ENCODE measurements at places on chromosomes 7 and 10. TPM values are rescaled to one million over a fixed set of nuclear protein-coding genes. Genes with fewer than 3 reads are reported as not detected.
A peak's percentile ranks its signal among the peaks of the same experiment; 100 is the strongest.

Gene ITPRID1
- 5.4 TPM for total RNA-seq

DNA sequence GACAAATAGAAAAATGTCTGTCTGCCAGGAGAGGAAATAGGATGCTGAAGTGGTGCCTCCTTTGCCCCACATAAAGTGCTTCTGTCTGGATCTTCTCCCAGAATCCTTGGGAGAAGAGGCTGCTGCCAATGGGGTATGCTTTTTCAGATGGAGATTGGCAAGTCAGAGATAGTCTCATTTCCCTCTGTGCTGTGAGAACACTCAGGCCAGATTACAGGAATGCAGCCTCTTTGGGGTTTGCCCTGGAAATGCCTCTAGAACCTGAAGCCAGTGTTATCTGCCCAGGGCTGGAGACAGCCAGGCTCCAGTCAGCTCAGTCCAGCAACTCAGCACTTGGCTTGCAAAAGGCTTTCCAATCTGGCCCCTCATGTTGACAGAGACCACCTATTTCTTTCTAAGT, 119.1 kb upstream of the PHYHIPL start:
- DNase-seq = no peak

DNA sequence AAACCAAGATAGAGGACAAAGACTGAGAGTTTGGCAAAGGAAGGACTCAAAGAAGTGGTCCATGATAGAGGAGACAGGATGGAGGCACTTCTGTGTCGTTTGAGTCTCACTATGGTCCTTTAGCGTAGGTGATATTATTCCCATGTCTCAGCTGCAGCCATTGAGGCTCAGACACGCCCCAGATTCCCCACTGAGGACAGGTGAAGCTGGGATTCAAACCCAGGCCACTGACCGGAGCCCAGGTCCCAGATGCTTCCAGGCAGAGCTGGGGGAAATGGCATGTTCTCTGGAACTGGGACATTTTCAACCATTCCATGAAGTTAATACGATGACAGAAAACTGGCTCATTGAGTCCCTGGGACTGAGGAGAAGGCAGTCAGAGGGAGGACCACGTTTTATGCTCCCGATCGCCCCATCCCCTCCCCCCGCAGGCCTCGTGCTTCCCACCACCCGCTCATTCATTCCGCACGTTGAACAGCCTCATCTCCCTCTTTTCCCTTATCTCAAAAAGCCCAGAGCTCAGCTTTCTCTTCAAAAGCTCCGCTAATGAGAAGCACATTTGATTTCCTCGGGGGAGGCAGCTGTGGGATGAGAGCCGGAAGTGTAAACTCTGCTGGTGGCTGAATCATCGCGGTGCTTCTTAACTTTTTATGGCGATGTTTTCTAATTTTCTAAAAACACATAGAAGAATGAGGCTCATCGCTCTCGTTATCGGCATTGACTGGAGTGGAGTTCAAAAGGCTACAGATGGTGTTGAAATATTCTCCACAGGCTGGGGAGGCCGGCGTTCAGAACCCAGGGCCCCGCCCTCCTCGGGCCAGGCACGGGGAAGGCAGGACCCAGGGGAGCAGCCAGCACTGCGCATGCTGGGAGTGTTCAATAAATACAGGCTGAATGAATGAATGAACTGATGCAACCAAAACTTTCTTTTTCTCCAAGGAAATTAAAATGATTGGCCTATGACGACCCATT, 64.0 kb downstream of the OAT start:
- DNase-seq = peak; percentile 62

DNA sequence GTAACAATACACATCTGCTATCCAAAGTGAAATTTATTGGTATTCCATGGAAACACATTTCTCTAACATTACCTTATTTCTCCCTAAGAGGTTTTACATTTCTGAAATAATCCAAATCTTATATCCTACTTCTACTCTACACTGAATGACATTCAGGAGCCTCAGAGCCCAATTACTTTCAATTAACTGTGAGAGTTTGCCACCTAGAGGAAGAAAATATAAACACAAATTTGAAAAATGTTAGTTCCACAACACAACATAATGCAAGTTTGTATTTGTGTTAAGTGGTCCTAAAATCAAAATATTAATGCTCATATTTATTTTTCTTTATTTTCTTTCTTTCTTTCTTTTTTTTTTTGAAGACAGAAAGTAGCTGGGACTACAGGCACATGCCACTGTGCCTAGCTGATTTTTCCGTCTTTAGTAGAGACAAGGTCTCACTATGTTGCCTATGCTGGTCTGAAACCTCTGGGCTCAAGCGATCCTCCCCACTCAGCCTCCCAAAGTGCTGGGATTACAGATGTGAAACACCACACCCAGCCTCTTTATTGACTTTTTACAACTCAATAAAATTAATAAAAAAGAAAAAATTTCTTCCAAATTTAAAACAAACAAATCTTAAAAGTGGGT, 46.0 kb downstream of the ATAD1 start:
- DNase-seq = no peak

DNA sequence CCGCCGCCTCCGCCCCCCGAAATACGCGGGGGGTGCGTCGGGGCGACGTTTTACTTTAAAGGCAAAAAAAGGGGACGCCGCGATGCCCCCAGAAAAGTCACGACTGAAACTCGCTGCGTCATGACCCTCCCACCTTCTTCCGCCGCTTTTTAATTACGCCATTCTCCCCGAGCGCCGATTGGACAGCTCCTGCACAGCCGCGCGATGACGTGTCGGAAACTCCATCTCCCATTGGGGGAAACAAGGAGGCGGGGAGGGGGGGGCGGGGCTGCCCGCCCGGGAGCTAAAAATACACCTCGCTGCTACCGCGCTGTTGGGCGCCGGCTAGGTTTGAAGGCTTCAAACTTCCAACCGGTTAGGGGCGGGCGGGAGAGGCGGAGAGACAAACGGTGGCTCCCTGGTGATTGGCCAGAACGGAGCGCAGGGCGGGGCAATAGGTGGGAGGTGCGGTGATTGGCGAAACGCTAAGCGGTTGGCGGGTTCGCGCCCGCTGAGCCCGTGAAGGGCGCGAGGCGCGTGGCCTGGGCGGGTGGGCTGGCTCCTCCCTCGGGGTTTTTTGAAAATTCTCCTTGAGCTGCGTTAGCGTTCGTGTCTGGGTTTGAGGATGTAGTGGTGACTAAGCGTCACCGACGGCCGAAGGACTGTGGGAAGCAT, at the start of gene RHEB:
Gene RHEB, minus strand, starts transcription at position 131 of the 654 bp plus-strand sequence. CDS start 384 bp downstream, outside the sequence.
- peak; percentile 99 for DNase-seq

- DNase-seq = no peak
Measured at GRCh38 chr10:101725296-101726114, 30.5 kb upstream of the FBXW4 start.

GRCh38 chr7:122303531-122304318, 825 bp downstream of the FEZF1 start:
- no peak for DNase-seq

Gene CCDC136
- 0.35 TPM for total RNA-seq

DNA sequence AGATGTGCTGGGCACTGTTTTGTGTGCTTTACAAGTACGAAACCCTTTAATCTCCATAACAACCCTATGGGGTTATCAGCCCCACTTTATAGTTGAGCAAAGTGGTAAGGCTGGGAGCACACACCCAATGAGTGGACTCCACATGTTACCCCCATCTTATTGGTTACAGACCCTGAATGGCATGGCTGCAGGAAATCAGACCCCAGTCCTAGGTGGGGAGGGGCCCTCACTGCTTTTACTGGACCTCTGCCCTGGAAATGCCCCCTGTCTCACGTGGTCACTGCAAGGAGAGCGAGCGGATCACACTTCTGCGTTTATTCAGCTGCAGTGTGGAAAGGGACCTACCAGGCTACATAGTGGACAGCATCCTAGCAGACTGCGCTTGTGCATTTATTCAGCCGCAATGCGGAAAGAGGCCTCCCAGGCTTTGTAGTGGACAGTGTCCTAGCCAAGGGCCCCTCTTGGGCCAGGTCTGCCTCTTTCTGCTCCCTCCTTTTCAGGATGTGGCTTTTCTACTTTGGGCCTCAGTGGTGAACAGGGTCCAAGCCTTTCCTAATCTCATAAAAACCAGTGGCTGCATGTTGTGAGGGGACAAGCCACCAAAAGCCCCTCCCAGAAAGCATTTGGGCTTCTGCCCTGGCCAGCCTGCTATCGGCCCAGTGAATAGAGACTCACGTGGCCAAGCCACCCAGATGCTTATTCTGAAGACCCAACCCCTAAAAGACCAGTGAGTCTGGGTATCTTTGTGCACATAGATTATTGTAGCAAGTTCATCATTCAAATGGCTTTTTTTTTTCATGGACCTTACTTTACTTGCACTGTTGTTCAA, 405.7 kb upstream of the RNF32 start:
- peak; percentile 7 for DNase-seq

Gene IL15RA
- 37.4 TPM for total RNA-seq

GRCh38 chr10:650441-650851, 39.0 kb downstream of the DIP2C start:
- DNase-seq = no peak

DNA sequence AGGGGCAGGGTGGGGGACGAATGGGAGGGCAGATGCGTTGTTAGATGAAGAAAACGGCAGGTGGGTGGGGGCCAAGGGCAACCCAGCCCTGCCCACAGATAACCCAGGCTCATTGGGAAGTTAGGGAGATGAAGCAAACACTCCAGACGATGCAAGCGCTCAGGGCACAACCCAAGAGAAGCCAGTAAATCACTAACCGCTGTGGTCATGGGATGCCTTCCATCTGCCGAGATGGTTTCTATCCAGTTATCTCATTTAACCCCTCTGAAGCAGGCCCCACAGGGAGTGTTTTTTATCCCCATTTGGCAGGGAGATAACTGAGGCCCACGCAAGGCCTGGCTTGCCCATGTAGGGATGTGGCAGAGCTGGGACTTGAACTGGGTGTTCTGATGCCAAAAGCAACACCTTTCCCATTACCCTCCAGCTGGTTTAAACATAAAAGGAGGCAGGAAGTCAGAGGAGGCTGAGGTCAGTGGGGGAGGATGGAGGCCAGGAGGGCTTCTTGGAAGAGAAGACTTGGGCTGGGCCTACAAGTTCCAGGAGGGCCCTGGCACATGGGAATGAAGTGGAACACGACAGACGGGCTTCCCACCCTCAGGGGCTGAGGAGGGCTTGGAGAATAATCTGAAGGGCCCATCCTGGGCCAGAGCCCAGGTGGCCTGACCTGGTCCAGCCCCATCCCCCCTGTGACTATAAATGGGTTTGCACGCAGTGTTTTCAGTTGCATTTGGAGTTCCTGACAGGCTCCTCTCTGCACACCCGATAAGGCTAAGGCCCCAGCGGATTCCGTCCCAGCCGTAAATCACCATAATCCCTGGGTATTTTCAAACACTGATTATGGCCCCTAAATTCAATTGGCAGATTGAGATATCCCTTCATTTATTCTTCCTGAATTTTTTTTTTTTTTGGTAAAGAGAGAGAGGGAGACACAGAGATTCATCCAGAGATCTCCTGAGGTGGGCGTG, 80.9 kb downstream of the NEURL1 start:
- DNase-seq = no peak

GRCh38 chr10:47078393-47079203, 167.4 kb downstream of the PTPN20 start:
- DNase-seq = no peak

DNA sequence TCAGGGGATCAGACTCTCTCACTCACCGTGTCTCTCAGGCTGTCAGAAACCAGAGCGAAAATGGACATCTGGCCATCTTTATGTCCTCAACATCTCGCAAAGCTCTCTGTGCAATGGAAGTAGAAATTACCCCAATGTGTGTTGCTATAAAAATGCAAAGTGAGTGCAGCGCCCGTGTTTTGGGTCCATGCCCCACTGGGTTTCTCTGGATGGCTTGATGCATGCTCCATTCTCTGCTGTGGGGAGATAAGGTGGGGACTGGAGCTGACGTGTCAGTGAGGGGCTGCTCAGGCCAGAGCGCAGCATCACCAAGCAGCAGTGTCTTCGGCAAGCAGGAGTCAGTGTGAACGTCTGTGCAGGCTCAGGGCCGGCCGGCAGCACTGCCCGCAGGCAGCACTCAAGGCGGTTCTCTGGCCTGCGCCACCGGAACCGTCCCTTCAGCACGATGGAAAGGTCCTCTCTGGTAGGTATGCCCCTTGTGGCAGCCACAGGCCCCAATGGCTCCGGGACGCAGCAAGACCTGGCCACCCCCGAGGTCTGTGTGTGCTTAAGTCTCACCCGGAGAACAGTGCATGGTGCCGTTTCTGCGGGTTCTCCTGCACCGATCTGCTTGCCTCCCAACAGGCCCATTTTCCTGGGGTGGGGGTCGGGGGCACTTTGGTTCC, 30.2 kb downstream of the WDR86 start:
- no peak for DNase-seq

Gene FLNC
- total RNA-seq = 4.7 TPM

Gene AGAP9
- 37.3 TPM for total RNA-seq

- DNase-seq = no peak
Measured at GRCh38 chr7:45073031-45073785, 15.6 kb downstream of the NACAD start.

Gene ZNF862
- total RNA-seq = 22.5 TPM

- peak; percentile 73 for DNase-seq
Measured at GRCh38 chr10:43409385-43410109, 561 bp upstream of the HNRNPF start.

Gene CPXM2
- 8.2 TPM for total RNA-seq

GRCh38 chr10:109862738-109863137, 60.6 kb downstream of the XPNPEP1 start:
- DNase-seq = no peak

DNA sequence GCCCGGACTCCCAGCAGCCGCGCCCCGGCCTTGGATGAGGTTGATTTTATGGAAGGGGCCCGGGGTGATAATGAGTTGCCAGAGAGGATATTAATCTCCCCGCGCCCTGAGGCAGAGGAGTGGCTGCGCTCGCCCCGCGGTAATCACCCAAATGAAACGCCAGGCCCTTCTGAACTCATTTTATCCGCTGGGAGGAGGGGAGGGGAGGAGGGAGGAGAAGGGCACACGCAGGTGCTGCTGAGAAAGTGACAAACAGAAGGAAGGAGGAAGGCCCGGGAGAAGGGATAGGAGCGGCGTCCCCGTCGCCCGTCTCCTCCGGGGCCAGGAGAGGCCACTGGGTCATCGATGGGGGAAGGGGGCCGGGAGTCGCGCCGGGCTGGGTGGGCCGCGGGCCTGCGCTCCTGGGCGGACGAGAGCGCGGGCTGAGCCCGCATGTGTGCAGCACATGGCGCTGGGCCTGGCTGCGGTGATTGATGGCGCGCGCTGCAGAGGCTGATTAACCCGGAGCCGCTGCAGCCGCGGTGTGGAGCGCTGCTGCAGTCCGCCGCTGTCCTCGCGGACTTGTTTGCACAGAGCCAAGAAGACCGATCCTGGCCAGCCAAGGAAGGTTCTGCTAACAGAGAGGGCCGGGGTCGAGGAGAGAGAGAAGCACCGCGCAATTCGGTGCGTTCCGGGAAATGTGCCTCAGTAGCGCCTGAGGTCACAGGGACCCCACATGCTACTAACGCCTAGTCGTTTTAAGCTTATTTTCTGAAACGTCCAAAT, 6.5 kb downstream of the MNX1 start:
- DNase-seq = no peak

DNA sequence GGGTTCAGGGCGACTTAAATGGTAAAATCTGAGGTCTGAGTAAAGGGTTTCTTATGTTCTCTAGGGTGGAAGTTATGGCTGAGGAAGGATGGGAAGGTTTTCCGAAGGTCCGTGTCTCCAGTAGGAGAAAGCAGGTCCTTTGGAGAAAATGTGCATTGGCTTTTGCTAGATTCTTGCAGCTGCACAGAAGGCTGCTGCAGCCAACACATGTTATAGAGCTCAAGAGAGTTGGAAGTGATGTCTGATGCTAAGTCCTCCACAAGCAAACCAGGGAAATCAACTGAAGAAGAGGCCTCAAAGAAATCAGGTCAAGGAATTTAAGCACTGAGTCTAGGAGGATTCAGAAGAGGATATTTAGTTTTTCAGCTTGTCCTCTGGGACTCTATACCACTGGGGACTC, 404.6 kb downstream of the LRMDA start:
- DNase-seq = no peak

- DNase-seq = no peak
Measured at GRCh38 chr7:28481091-28481926, 69.0 kb downstream of the CREB5 start.

- DNase-seq = no peak
Measured at GRCh38 chr7:18555120-18555519, 59.6 kb downstream of the HDAC9 start.

Measured in Peyer's patch (tissue), 4 donors.